ENCODE measurements at places on chromosomes 7 and 10. TPM values are rescaled to one million over a fixed set of nuclear protein-coding genes. Genes with fewer than 3 reads are reported as not detected.
A peak's percentile ranks its signal among the peaks of the same experiment; 100 is the strongest.

Gene GIMAP8
- 3.8 TPM for total RNA-seq

Gene CAV2
- not detected for total RNA-seq

Gene BTAF1
- total RNA-seq, result 80.8 TPM

Gene CFAP70
- 2.6 TPM for total RNA-seq

Gene ERVW-1
- total RNA-seq, result not detected

Gene HEPACAM2
- not detected for total RNA-seq

Gene ARMC3
- not detected for total RNA-seq

Gene FAM25C
- total RNA-seq, result not detected

Gene PIP
- not detected for total RNA-seq

Gene LANCL2
- total RNA-seq, result 7.1 TPM

Gene MMP21
- total RNA-seq, result 0.34 TPM

Gene SPDYE1
- not detected for total RNA-seq

GRCh38 chr10:79159785-79160184 is 91.0 kb downstream of the ZMIZ1 start:
- no peak overlapping the region for H3K4me3 ChIP-seq
- peaks cover 3% of the 10 kb centered on the region for H3K36me3 ChIP-seq
- H3K27me3 ChIP-seq, result no peaks in the 10 kb centered on the region

GRCh38 chr10:73856261-73856660 is 18.1 kb downstream of the CAMK2G start:
- H3K36me3 ChIP-seq, result peaks cover 96% of the 10 kb centered on the region
- no peak overlapping the region for H3K4me3 ChIP-seq
- H3K4me1 ChIP-seq, result peaks cover 55% of the 10 kb centered on the region
- H3K27ac ChIP-seq, result no peak overlapping the region
- H3K27me3 ChIP-seq, result no peaks in the 10 kb centered on the region

GRCh38 chr10:64648915-64649314 is 1127.7 kb downstream of the REEP3 start:
- H3K4me1 ChIP-seq, result no peaks in the 10 kb centered on the region
- H3K4me3 ChIP-seq, result no peak overlapping the region
- H3K27ac ChIP-seq, result no peak overlapping the region

GRCh38 chr7:14009453-14010418 is 20.3 kb upstream of the ETV1 start:
- H3K4me1 ChIP-seq, result no peaks in the 10 kb centered on the region
- H3K36me3 ChIP-seq, result no peaks in the 10 kb centered on the region
- H3K27me3 ChIP-seq, result no peaks in the 10 kb centered on the region
- no peak for DNase-seq
- no peak overlapping the region for H3K4me3 ChIP-seq

DNA sequence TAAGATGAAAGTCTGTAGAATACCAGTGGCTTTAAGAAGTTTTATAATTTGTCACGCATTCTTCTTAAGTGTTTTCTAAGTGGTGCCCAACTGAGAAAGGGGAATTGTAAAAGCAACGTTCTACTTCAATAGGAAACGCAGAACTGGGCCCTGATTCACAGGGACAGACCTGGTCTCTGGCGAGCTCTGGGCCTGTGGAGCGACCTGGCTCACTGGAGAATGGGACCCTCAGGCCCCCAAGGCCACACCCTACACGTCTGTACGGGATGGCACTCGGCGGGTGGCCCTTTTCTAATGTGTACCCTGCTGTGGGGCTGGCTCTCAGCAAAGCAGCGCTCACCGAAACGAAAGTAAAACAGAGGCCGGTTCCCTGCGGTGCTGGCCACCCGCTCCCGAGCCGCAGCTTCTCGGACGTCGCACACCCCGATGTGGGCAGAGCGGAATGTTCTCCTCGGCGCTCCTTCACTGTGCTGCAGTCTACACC is 205.0 kb downstream of the DIP2C start:
- H3K27ac ChIP-seq, result peak overlapping the region; percentile 30
- no peaks in the 10 kb centered on the region for H3K27me3 ChIP-seq
- DNase-seq, result no peak
- no peaks in the 10 kb centered on the region for H3K36me3 ChIP-seq
- peaks cover 3% of the 10 kb centered on the region for H3K4me1 ChIP-seq
- H3K4me3 ChIP-seq, result peak overlapping the region; percentile 69

DNA sequence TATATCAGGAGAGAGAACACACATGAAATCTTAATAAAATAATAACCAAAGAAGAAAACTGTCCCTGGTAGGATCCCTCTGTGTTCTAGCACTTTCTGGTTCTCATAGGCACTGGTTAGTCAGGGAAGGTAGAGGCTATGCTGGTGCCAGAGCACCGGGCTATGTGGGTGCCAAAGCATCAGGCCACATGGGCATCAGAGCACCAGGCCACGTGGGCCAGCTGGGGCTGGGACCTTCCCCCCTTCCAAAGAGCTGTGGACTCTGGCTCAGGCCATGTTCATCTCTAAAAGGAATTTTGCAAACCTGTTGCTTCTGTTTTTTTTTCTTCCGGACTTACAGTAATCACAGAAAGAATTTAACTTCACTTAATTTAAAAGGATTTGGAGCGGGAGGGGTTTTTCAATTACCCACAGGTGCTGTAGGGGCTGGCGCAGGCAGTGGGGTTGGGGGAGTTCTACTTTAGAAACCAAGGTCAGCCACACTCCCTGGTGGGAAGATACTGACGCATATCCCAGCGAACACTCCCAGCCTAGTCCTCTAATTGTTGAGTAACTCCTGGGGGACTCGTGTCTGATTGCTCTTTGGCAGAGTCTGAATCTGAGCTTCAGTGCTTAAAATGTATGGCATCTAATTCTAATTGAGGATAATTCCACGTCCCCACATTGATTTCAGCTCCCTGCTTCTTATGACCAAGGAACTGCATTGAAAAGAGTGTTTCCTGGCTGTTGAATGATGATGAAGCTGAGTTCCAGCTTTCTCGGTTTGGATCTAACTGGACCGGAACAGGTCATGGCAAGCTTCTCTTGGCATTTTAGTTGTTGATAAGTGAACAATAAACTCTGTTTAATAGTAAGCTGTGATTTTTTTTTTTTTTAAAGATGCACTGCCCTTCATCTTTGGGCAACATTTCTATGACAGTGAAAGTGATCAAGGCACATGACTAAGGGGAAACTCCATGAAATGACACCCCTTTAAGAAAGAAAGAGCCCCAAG is 110.7 kb upstream of the FZD8 start:
- no peak for DNase-seq
- H3K4me1 ChIP-seq, result no peaks in the 10 kb centered on the region
- no peak overlapping the region for H3K27ac ChIP-seq

- no peaks in the 10 kb centered on the region for H3K36me3 ChIP-seq
- no peak overlapping the region for H3K27ac ChIP-seq
- no peak overlapping the region for H3K4me3 ChIP-seq
- no peaks in the 10 kb centered on the region for H3K4me1 ChIP-seq
- no peaks in the 10 kb centered on the region for H3K27me3 ChIP-seq
- no peak for DNase-seq
Observed at GRCh38 chr10:58967551-58968388, 208.7 kb upstream of the PHYHIPL start.

- no peak overlapping the region for H3K4me3 ChIP-seq
- H3K4me1 ChIP-seq, result no peaks in the 10 kb centered on the region
- H3K27ac ChIP-seq, result no peak overlapping the region
- DNase-seq, result no peak
- no peaks in the 10 kb centered on the region for H3K27me3 ChIP-seq
Observed at GRCh38 chr7:79547132-79547531, 93.7 kb upstream of the MAGI2 start.

DNA sequence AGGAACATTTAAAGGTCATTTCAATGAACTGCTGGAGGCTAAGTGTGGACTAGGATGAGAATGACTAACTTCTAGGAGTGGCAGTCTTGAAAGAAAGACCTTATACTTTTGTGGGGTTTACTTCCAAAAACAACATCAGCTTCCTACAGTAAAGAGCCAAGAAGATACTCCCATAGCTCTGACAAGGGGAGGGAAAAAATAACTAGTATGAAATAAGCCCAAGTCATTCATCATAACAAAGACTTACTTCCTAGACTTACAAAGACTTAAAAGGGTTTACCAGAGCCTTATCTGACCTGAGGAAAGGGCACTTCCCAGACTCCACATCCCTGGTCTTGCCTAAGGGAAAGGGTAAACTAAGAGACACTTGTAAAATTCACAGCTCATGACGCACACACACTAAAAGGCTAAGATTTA is 31.7 kb downstream of the ARHGAP12 start:
- no peaks in the 10 kb centered on the region for H3K27me3 ChIP-seq
- H3K4me3 ChIP-seq, result no peak overlapping the region
- peaks cover 2% of the 10 kb centered on the region for H3K36me3 ChIP-seq

- H3K27ac ChIP-seq, result no peak overlapping the region
- no peaks in the 10 kb centered on the region for H3K27me3 ChIP-seq
- no peak for DNase-seq
- H3K36me3 ChIP-seq, result no peaks in the 10 kb centered on the region
- H3K4me3 ChIP-seq, result no peak overlapping the region
Observed at GRCh38 chr7:6244021-6244420, 28.4 kb downstream of the CYTH3 start.

DNA sequence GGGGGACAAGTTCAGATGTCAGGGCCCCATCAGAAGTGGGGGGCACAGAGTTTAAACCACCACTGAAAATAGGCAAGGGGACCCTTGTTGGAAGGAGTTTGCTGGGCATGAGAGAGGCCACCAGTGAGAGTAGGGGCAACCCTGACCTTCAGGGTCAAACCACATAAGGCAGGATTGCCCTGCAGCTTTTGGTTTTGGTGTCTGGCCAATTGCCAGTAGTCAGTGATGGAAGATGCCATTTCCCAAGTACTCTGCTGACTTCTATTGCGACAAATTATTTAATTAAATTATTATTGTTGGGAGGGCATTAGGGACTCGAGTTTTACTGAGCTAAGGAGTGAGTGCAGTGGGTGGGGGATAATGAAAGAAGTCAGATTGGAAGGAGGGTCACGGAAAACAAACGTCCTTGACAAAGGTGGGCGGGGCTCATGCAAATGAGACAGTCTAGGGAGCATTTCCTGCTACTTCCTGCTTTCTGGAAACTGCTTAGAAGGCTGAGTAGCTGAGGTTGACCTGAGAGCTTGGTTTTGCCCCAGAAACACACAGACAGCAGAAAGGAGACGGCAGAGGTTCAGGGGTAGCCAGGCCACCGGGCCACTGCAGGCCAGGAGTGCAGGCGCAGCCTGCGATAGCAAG is 74.2 kb upstream of the ANLN start:
- no peaks in the 10 kb centered on the region for H3K4me1 ChIP-seq
- H3K27ac ChIP-seq, result no peak overlapping the region
- no peaks in the 10 kb centered on the region for H3K27me3 ChIP-seq
- no peak for DNase-seq

GRCh38 chr7:26365077-26365900 is 73.6 kb downstream of the SNX10 start:
- no peaks in the 10 kb centered on the region for H3K27me3 ChIP-seq
- no peak overlapping the region for H3K27ac ChIP-seq
- H3K4me1 ChIP-seq, result peaks cover 2% of the 10 kb centered on the region
- H3K4me3 ChIP-seq, result no peak overlapping the region
- peaks cover 17% of the 10 kb centered on the region for H3K36me3 ChIP-seq
- DNase-seq, result peak; percentile 23

- peaks cover 42% of the 10 kb centered on the region for H3K4me1 ChIP-seq
- H3K4me3 ChIP-seq, result peak overlapping the region; percentile 92
Observed at GRCh38 chr7:92835261-92835850, 1.0 kb downstream of the CDK6 start.

DNA sequence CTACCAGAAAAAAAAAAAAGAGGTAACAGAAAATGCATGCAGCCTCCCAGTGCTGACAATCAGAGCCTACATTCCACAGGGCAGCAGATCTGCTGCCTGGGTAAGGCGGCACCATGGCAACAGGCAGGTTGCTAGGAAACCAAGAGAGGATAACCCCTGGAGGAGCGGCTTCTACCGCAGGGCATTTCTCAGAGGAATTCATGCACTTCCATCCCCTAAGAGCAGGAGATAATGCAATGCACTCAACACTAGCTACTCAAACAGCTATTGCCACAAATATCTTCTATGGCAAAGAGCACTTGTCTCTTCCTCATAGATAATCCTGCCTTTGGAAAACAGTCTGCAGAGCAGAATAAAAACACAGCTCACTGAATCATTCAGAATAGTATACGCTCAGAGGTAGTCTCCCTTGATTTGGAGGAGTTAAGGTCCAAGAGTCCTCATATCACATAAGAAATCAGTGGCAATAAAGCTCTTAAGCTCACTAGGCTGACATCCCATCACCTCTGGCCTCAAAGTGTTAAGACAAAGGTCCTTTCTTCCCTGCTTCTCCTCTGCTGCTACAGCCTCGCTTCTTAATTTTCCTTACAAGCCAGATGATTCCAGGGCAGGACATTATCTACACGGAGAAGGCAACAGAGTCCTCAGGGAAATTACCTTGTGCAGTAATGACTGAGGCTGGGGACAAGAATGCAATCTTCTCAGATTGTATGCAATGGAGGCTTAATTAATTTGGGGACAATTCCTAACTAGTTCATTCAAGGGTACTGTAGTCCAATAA is 10.7 kb downstream of the PSAP start:
- DNase-seq, result no peak
- no peak overlapping the region for H3K27ac ChIP-seq
- no peaks in the 10 kb centered on the region for H3K27me3 ChIP-seq

GRCh38 chr7:72453471-72453870 is 41.3 kb upstream of the CALN1 start:
- no peaks in the 10 kb centered on the region for H3K36me3 ChIP-seq
- DNase-seq, result no peak
- H3K4me3 ChIP-seq, result no peak overlapping the region
- H3K27ac ChIP-seq, result no peak overlapping the region
- no peaks in the 10 kb centered on the region for H3K4me1 ChIP-seq
- no peaks in the 10 kb centered on the region for H3K27me3 ChIP-seq

DNA sequence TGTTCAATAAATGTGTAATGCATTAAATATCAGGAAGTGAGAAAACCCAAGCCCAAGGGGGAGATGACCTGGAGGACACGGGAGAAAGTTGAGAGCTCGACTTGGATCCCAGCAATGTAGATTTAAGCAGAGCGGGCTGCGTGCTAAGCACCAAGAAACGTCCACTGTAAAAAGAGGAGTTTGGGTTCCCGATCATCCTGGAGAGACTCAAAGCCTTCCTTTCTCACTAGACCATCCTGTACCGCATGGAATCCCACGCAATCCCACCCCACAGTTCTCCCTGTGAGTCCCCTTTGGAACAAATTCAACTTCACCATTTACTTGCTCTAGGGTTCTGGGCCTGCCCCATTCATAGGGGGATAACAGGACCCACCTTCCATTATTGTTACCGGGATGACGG is 2.4 kb downstream of the TRPV6 start:
- no peak overlapping the region for H3K4me3 ChIP-seq
- no peaks in the 10 kb centered on the region for H3K4me1 ChIP-seq
- H3K27me3 ChIP-seq, result no peaks in the 10 kb centered on the region
- DNase-seq, result no peak
- no peaks in the 10 kb centered on the region for H3K36me3 ChIP-seq

- no peaks in the 10 kb centered on the region for H3K4me1 ChIP-seq
- H3K27ac ChIP-seq, result no peak overlapping the region
- H3K36me3 ChIP-seq, result no peaks in the 10 kb centered on the region
- DNase-seq, result no peak
- H3K27me3 ChIP-seq, result no peaks in the 10 kb centered on the region
Observed at GRCh38 chr10:75352650-75353049, 48.9 kb downstream of the ZNF503 start.

- H3K27ac ChIP-seq, result no peak overlapping the region
- no peaks in the 10 kb centered on the region for H3K4me1 ChIP-seq
- no peak overlapping the region for H3K4me3 ChIP-seq
- no peaks in the 10 kb centered on the region for H3K36me3 ChIP-seq
Observed at GRCh38 chr10:2618690-2619089, 448.7 kb upstream of the PFKP start.
